Activated T-helper 17 cell treated with anti-CD3 and anti-CD28 coated beads, Interleukin-2, amount 50 U/mL, for 72 hours (primary cell): ENCODE measurements at places on chromosomes 5 and 9.

DNA sequence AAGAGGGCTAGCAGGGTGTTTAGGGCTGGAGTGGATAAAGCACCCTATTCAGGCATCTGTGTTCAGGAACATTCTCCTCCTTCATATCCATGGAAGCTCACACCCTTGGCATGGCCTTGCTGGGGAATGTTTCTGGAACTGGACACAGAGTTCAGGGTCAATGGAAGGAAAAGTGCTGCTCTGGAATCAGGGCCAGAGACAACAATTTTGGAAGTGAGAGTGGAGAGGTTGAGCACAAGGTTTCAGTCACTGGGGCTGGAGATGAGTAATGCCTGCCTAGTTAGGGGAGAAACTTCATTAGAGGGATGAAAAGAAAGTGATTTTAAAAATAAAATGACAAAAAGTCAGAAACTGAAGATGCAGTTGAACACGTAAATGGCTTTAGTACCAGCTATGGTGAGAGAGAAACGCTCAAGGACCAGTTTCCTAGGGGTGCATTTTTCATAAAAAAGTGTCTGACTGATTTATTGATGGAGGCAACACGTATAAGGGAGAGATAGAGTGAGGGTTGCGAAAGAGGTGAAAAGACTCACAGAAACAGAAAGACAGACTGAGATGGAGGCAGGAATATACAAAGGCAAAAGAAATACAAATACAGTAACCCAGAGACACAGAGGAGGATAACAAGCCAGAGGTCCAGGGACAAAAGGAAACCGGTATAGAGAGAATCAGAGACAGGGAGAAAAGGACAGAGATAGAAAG lies 8.0 kb upstream of the TNFSF15 start:
- H3K27me3 ChIP-seq: no peaks in the 10 kb centered on the region
- no peaks in the 10 kb centered on the region for H3K36me3 ChIP-seq
- peak; percentile 56 for ATAC-seq
- H3K27ac ChIP-seq: no peak overlapping the region
- peaks cover 4% of the 10 kb centered on the region for H3K4me1 ChIP-seq

DNA sequence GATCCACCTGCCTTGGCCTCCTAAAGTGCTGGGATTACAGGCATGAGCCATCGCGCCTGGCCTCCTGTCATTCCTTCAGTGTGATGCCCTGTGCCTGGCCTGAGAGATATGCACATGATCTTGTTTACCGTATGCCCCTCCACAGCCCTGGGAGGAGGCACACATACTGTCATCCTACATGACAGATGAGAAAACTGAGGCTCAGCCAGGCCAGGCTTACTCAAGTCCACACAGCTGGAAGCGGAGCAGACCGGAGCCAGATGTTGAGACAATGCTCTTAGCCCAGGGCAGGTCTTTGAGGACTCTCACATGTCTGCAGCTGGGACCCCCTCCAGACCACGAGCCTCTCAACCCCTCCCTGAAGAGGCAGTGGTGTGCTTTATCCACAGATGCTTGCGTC lies 38.7 kb upstream of the SH3PXD2B start:
- H3K4me3 ChIP-seq: no peak overlapping the region
- H3K36me3 ChIP-seq: no peaks in the 10 kb centered on the region
- no peaks in the 10 kb centered on the region for H3K4me1 ChIP-seq
- ATAC-seq: no peak

- no peaks in the 10 kb centered on the region for H3K36me3 ChIP-seq
- ATAC-seq: no peak
- peaks cover 4% of the 10 kb centered on the region for H3K4me1 ChIP-seq
Measured at GRCh38 chr5:91487420-91487819, 104.3 kb upstream of the ARRDC3 start.

- H3K4me3 ChIP-seq: no peak overlapping the region
- no peak for ATAC-seq
- H3K27me3 ChIP-seq: no peaks in the 10 kb centered on the region
- H3K27ac ChIP-seq: no peak overlapping the region
Measured at GRCh38 chr5:25862276-25862675, 1176.1 kb downstream of the CDH9 start.

DNA sequence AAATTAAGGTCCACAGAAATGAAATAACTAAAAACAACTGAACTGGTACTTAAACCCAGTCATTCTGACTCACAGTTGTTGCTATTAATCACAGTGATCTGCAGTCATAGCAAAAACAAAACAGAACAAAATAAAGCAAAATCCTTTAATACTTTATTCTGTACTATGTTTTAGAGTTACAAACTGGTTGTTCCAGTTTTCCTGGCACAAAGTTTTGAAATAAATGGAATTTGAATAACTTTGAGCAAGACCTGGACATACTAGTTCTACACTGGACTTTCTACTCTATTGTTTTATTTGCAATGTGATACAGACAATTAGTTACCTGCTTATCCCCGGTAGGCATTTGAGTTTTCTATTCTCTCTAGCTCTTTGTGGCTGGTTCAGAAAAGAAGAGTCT lies 147.9 kb downstream of the DMRT2 start:
- H3K36me3 ChIP-seq: no peaks in the 10 kb centered on the region
- no peak overlapping the region for H3K4me3 ChIP-seq
- H3K27me3 ChIP-seq: peaks cover 7% of the 10 kb centered on the region
- no peak overlapping the region for H3K27ac ChIP-seq
- no peak for ATAC-seq
- H3K4me1 ChIP-seq: no peaks in the 10 kb centered on the region

DNA sequence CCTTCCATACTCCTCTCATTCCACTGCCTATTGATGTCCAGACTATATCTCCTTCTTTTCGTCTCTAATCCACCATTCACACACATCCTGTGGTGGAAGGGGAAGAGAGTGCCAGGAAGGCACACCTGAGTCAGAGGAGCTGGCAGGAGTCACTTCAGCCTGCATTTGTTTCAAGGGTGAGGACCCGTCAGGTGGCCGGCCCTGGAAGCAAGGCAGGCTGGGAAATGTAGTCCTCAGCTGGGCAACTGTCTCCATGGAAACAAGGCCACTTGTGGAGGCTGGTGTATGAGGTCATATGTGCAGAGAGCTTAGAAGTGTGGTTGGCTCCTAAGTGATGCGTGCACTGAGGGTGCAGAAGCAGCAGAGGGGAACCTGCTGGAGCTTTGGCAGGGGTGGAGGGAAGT lies 278.4 kb downstream of the NSG2 start:
- H3K4me1 ChIP-seq: no peaks in the 10 kb centered on the region
- H3K4me3 ChIP-seq: no peak overlapping the region
- no peak for ATAC-seq
- no peaks in the 10 kb centered on the region for H3K36me3 ChIP-seq
- peaks cover 20% of the 10 kb centered on the region for H3K27me3 ChIP-seq

GRCh38 chr9:69976152-69976551 lies 67.5 kb upstream of the MAMDC2 start:
- ATAC-seq: no peak
- H3K27me3 ChIP-seq: peaks cover 3% of the 10 kb centered on the region
- no peak overlapping the region for H3K4me3 ChIP-seq

DNA sequence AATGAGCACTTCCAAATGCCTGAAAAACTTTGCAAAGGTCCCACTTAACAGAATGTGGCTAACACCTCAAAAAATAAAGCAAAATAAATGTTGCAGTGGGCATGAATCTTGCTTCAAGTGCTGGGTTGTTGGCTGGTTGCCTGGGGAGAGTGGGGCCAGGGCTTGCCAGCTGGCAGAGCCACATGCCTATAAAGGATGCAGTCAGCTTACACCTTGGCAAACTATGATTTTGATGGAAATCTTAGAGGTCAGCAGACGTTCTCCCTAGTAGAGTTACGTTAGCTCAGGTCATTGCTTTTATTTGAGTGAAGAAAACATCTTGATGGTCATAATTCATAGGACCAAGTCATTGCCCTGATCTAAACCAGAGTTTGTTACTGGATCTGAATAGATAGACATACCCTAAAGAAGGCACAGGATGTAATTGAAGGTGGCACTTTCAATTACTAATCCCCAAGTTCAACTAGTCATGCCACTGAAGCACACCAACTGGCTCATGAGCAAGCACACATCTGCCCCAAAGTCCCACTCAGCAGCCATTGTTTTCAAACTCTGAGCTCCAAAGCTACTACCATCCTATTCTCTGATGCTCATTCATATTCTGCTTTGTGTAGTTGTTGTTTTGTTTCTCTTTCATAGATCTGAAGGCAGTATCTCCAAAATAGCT lies 51.2 kb upstream of the ZSWIM6 start:
- peak; percentile 74 for ATAC-seq
- no peaks in the 10 kb centered on the region for H3K36me3 ChIP-seq
- peaks cover 9% of the 10 kb centered on the region for H3K4me1 ChIP-seq
- no peaks in the 10 kb centered on the region for H3K27me3 ChIP-seq

DNA sequence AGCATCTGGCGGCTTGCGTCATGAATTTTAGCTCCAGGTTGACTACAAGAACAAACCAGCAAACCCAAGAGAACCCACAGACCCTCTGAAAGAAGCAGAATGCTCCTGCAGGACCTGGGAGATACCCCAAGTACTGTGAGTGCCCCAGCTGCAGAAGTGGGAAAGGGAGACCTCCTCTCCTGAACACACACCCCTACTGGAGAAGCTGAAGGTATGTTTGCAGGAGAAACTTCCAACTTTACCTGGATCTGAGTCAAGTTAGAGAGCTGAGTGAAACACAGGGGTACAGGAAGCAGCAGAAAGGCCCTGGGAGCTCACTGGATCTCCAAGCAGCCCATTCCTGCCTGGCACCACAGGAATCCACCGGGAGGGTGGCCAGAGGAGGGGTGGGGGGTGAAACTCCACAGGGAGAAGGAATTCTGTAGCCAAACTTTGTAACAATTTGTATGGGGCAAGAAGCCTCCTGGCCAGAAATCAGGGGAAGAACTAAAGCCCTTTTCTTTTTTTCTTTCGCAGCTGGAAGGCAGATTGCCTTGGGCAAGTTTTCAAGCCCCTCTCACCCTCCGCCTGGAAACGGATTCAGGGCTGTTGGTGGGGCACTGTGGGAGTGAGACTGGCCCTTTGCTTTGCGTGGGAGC lies 576.2 kb downstream of the BNC2 start:
- no peak for ATAC-seq
- H3K4me1 ChIP-seq: no peaks in the 10 kb centered on the region
- H3K27ac ChIP-seq: no peak overlapping the region

GRCh38 chr5:154559398-154560276 lies 81.6 kb upstream of the HAND1 start:
- H3K4me3 ChIP-seq: no peak overlapping the region
- H3K27me3 ChIP-seq: peaks cover 23% of the 10 kb centered on the region
- no peaks in the 10 kb centered on the region for H3K4me1 ChIP-seq
- ATAC-seq: no peak
- H3K36me3 ChIP-seq: no peaks in the 10 kb centered on the region

GRCh38 chr9:34982361-34982760 lies 7.2 kb upstream of the DNAJB5 start:
- peak overlapping the region; percentile 0 for H3K4me3 ChIP-seq
- no peaks in the 10 kb centered on the region for H3K27me3 ChIP-seq
- peak overlapping the region; percentile 47 for H3K27ac ChIP-seq
- peaks cover 40% of the 10 kb centered on the region for H3K4me1 ChIP-seq
- no peak for ATAC-seq

GRCh38 chr5:14064841-14065240 lies 78.3 kb upstream of the TRIO start:
- H3K36me3 ChIP-seq: no peaks in the 10 kb centered on the region
- H3K27ac ChIP-seq: no peak overlapping the region
- no peak for ATAC-seq
- H3K4me3 ChIP-seq: no peak overlapping the region
- no peaks in the 10 kb centered on the region for H3K4me1 ChIP-seq

- H3K4me1 ChIP-seq: peaks cover 5% of the 10 kb centered on the region
- peak overlapping the region; percentile 26 for H3K27ac ChIP-seq
- H3K27me3 ChIP-seq: peaks cover 17% of the 10 kb centered on the region
- H3K4me3 ChIP-seq: no peak overlapping the region
- H3K36me3 ChIP-seq: no peaks in the 10 kb centered on the region
- ATAC-seq: peak; percentile 44
Measured at GRCh38 chr5:10552183-10553143, 11.4 kb upstream of the ANKRD33B start.

GRCh38 chr5:133234911-133235310 lies 183.1 kb downstream of the HSPA4 start:
- no peaks in the 10 kb centered on the region for H3K36me3 ChIP-seq
- no peak for ATAC-seq
- peaks cover 4% of the 10 kb centered on the region for H3K27me3 ChIP-seq
- H3K27ac ChIP-seq: no peak overlapping the region
- H3K4me1 ChIP-seq: no peaks in the 10 kb centered on the region
- no peak overlapping the region for H3K4me3 ChIP-seq

GRCh38 chr9:4297786-4298254 lies 2.0 kb downstream of the GLIS3 start:
- H3K4me3 ChIP-seq: peak overlapping the region; percentile 90
- H3K27ac ChIP-seq: peak overlapping the region; percentile 90
- peaks cover 10% of the 10 kb centered on the region for H3K36me3 ChIP-seq
- peak; percentile 41 for ATAC-seq
- peaks cover 41% of the 10 kb centered on the region for H3K27me3 ChIP-seq
- peaks cover 27% of the 10 kb centered on the region for H3K4me1 ChIP-seq

DNA sequence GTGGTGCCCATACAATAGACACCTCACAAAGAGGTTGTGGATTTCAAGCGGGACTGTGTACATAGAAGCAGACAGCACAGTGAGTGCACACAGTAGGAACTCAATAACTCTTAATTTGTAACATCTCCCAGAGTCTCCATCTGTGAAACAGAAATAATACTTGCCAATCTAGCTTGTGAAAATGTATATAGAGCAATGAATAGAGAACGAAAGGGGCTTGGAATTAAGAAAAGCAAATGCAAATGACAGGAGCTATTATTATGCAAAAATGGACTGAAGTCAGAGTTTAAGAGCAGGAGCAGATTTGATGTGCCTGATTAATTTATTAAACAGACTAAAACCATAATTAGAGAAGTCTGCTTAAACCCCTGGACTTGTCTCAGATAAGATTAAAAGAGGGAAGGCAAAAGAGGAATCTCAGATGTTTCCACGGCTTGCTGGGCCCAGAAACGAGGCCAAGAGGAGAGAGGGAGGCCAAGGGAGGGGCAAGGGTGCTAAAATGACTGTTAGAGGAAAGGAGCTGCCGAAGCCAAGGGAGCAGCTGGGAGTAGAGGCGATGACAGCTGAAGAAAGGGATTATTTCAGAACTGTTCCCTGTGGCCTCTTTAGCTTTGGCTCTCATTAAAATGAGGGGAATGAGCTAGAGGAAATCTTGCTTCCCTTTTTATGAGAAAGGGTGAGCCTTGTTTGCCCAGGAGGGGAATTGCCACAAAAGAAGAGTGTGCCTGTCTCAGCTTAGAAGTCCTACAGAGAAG lies 72.1 kb downstream of the FEM1C start:
- no peak overlapping the region for H3K27ac ChIP-seq
- H3K4me1 ChIP-seq: no peaks in the 10 kb centered on the region
- no peak overlapping the region for H3K4me3 ChIP-seq
- ATAC-seq: no peak
- peaks cover 18% of the 10 kb centered on the region for H3K27me3 ChIP-seq

- H3K36me3 ChIP-seq: no peaks in the 10 kb centered on the region
- H3K27me3 ChIP-seq: no peaks in the 10 kb centered on the region
- H3K4me3 ChIP-seq: no peak overlapping the region
- no peak overlapping the region for H3K27ac ChIP-seq
Measured at GRCh38 chr5:52342361-52342760, 445.4 kb upstream of the ITGA1 start.
